ENCODE measurements at places on chromosomes 1 and 21. TPM values are rescaled to one million over a fixed set of nuclear protein-coding genes. Genes with fewer than 3 reads are reported as not detected.

The OTUD7B gene
- 27.7 TPM for total RNA-seq

The NGF gene
- total RNA-seq = not detected

The ZNF648 gene
- total RNA-seq = 0.77 TPM

The C1orf87 gene
- not detected for total RNA-seq

DNA sequence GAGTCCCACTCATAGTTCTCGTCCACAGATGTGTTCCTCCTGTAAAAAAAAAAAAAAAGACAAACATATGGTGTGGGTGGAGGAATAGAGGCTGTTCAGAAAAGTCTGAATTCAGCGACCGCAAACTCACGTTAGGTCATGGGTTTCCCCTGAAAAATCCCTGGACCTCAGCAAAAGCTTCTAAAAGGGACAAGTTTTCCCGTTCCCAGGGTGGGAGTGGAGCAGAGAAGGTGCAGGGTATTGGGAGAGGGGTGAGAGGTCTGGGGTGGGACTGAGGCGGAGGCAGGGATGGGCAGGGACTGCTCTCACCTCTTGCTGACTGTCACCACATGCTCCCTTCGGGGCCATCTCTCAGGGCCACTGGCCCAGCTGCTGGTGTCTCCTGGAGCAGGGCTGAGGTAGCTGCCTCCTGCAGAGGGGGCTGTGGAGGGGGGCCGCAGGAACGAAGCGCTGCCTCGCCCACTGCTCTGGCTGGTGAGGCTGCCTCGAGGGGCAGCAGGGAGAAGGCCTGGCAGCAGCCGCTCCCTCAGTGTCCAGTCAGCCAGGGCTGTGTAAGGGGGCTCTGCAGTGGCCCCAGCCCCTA, 2.6 kb upstream of the TAGLN2 start:
- no peak for DNase-seq

DNA sequence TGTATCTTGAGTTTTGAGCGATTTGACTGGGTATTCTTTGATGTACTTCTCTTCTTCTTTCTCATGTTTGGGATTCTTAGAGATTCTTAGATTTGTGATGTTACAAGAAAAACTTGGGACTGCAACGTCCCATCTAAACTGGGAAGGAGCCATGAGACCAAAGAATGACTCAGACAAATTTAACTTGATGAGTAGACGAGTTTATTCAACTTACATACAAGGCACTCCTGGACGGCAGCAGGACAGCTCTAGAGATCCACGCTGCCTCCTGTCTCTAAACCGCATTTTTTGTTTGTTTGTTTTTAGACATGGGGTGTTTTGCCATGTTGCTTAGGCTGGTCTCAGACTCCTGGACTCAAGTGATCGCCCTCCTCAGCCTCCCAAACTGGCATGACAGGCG, 137.1 kb downstream of the PIK3R3 start:
- DNase-seq = no peak

DNA sequence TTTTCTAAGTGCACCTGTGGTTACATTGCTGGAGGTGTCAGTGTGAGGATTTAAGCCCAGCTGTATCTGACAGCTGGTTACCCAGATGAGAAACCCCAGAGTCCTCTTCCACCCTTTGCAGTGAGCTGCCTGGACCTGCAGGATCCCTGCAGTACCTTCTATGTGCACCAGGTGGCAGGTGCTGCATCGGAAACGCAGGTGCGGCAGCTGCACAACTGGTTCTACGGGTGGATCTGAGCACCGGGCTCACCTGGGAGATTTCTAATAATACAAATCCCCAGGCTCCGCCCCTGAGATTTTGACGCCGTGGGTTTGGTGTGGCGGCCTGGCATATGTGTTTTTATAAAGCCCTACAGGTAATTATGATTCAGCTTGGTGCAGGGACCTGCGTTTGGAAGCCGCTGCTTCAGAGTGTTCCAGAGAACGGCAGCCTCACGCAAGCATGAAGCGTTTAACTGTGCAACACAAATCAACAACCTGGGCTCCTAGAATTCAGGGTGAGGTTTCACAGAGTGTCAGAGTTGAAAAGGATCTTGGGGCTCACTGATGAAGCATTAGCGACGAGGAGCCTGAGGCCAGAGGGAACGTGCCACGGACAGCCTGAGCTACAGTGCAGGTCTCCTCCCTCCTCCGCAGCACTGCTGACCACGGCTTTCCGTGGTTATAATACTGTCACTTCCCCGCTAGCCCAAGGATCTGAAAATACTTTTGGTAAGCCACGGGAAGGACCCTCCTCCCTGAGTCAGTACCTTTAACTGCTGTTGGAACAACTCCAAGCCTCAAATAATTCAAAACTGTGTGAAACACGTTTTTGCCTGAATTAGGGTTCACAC, 96.7 kb upstream of the TRABD2B start:
- DNase-seq = peak; percentile 60

DNA sequence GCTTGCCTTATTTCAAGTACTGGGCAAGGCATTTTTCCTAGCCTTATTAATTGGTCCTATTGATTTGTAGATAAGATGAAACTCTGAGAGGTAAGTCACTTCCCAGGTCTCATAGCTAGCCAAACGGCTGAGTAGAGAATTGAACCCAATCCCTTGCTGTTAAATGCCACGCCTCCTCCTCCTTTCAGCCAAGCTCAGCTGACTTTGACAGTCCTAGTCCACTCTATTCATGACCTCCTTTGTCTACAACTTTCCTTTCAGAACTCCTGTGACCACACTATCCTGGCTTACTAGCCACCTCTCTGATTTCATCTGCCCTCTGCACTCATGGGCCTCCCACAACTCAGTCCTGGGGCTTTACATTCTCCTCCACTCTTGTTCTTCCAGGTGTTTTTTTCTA, 3.9 kb upstream of the NGF start:
- no peak for DNase-seq

DNA sequence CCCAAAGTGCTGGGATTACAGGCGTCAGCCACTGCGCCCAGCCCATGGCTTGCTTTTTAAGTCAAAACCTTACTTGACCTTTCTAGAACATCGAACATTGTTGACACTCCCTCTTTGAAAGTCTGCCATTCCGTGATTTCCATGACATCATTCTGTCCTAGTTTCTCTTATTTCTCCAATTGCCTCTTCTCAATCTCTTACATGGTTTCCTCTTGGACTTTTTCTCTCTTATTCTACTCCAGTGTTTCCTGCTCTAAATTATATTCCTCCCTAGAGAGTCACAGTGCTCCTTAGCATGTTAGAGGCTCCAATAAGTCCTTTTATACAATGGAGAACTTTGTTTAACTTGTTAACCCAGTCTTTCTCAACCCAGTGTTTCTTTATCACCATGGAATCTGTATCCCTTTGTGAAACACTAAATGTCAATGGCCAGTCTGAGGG, 25.5 kb downstream of the JAM2 start:
- no peak for DNase-seq

DNA sequence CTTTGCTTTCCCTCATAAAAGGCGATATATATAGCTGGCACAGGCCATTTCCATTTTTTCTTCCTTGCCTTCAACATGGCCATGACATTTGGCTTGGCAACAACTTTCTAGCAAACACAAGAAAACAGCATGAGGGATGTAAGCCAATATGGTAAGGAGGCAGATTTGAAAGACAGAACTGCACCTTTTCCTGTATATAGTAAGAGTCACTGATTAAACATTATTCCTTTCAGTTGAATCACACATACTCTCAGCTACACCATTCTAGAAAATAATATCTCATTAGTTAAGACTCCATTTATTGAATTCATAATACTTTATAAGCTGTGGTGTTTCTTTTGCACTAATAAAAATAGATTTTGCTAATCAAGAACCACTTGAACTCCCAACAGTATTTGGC, 9.5 kb downstream of the SIKE1 start:
- no peak for DNase-seq

DNA sequence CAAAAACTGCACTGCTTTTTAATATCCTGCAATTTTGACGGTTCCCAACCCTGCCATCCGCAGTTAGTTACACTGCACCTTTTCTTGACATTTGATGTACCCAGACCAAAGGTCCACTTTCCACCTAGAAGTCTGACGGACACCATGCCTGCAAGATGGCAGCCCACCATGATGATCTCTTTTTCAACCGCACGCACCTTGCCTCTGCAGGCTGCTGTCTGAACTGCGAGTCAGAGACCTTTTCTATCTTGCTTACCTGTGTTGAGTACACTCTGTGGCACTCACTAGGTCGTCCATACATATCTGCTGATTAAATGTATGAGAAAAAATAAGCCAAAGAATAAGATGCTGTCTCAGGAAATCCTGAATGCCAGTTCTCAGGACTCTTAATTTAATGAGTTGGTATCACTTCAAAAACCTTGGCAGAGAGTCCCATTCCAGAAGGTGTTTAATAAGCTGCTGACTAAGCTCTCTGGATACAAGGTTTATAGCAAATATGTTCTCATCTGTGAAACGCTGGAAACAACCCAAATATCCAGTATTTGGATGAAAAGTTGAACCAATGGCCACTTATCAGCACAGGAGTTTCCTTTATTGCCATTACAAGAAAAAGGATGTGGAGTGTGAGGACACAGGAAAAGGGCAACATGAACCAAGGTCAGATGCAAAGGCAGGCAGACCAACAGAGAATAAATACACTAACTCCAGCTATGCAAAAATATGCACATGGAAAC, 37.9 kb downstream of the GNG12 start:
- no peak for DNase-seq

DNA sequence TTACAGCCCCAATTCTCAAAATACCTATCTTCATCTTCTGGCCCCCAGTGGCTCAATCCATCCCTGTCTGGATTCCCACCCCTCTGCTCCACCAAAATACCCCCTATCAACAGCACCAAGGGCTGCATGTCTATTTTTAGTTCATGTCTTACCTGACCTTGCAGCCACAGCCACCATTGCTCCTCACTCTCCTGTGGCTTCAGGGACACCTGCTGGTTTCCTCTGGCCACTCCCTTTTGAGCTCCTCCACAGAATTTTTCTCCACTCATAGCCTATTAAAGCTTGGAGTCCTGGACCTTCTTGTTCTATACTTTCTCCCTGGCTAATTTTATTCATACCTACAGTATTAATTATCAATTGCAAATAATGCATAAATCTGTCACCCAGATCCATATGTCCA, 125.3 kb upstream of the NGF start:
- no peak for DNase-seq

DNA sequence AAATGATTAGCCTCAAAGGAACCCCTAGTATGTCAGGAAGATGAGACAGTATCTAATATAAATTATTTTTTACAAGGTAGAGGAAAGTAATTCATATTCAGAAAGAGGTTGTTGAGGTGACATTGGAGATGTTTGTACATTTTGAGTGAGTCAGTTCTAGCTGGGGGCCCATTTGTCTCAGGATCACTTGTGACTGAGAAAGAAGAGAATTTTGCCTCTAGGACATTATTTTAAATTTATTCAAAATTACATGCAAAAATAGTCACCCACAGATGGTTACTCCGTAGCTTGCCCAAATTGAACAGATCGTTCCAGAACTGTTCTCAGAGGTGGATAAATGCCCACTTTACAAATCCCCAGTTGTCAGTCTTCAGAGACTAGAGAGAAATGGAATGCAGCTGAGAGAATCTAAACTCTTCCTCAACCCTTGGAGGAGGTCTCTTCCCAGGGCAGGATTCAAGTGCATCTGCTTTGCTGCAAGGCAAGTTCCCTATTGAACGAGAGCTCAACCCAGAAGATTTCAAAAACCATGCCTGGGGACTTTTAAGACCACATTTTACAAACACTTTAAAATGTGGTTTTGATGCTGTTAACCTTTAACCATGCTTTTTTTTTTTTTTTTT, 987.8 kb upstream of the ADAMTS5 start:
- DNase-seq = no peak

DNA sequence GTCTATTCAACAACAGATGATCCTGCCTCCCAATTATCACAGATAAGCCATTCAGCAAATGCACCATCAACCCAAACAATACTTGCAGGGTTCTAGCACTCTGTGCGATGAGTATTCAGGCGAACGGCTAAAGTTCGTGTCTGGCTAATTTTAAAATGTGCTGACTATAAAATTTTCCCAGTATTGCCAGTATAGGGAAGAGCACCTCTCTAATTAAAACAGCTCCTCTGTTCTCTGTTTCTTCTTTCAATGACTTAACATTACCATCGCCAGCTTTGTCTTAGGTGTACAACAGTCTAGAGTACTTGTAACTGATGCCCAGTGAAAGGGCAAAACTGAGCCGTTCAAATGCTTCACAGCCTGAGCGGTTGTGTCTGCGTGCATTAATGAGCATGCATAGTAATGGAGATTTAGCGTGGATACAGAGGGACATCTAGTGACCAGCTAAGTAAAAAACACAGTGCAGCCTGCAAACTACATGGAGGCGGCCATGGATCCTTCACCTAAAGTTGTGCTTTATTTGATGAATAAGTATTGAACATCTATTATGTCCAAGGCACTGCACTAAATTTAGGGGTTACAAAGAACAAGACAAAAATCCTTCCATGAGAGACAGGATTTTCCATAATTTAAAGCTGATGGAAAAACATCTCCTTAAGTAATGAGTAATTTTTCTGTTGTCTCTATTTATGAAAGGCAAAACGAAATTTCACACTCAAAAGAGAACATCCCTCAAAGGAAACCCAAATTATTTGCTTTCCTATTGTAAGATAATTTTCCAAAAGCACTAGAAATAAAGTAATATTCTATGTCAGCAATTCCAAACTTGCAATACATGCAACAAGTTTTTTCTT, 120.0 kb downstream of the SETD4 start:
- DNase-seq = peak; percentile 29

DNA sequence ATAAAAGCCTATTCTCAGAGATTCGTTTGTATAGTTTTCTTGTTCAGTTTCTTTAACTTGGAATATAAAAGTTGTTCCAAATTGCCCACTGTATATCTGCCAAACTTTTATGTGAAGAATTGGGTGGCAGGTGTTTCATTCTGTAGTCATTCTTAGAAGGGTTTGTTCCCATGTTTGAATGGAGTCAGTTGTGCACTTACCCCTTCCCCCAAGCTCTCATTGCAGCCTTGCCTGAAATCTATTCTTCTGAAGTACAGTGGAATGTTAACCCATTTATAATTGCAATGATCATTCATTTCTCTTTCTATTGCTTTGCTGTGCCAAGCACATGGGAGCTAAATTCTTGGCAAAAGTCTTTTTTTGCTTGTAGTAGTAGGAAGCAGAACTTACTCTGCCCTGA, 375.3 kb upstream of the C1orf87 start:
- no peak for DNase-seq

DNA sequence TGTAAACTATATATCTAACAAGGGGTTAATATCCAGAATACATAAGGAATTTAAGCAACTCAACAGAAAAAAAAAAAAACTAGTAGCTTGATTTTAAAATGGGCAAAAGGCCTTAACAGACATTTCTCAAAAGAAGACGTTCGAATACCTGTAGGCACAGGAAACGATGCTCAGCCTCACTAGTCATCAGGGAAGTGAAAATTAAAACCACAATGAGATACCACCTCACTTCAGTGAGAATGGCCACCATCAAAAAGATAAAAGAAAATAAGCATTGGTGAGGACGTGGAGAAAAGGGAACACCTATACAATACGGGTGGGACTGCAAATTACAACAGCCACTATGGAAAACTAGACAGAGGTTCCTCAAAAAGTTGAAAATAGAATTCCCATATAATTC, 37.3 kb downstream of the NPHP4 start:
- no peak for DNase-seq

DNA sequence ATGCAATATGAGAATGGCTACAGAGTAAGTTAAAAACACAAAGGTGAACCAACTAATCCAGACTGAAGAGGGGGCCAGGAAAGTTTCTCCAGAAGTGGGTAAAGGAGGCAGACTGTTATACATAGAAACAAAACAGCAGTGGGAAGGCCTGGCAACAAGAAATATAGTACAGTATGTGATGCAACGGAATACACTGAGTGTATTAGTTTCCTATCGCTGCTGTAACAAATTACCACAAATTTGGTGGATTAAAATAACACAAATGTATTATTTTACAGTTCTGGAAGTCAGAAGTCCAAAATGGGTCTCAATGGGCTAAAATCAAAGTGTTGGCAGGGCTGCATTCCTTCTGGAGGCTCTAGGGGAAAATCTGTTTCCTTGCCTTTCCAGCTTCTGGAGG, 95.2 kb downstream of the ZSWIM5 start:
- no peak for DNase-seq

All from neural crest cell (in vitro differentiated cells).